ENCODE measurements at places on chromosomes 2 and 18.
A peak's percentile ranks its signal among the peaks of the same experiment; 100 is the strongest.

- no peak for DNase-seq
These were observed 139.8 kb downstream of the LTBP1 start for GRCh38 chr2:33086400-33087015.

DNA sequence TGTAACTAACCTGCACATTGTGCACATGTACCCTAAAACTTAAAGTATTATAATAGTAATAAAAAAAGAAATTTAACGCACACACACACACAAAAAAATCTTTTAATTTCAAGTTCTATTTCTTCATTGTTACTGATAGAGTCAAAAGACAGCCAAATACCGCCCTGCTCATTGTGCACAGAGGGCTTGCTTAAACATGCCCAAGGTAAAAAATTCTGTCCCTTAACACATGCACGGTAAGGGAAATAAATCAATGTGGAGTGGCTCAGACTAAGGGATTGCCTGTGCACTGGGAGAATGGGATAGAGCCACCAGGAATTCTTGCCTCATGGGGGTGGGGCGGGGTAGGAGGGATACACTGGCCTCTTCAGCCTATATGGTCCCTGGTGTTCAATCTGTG lies 468.0 kb downstream of the NUP35 start:
- no peak for DNase-seq

- no peak for DNase-seq
These were observed 5.3 kb downstream of the MLPH start for GRCh38 chr2:237492137-237492890.

GRCh38 chr2:73933194-73933593 lies 6.5 kb downstream of the DGUOK start:
- no peak for DNase-seq

GRCh38 chr2:136375017-136375901 lies 257.3 kb upstream of the CXCR4 start:
- no peak for DNase-seq

DNA sequence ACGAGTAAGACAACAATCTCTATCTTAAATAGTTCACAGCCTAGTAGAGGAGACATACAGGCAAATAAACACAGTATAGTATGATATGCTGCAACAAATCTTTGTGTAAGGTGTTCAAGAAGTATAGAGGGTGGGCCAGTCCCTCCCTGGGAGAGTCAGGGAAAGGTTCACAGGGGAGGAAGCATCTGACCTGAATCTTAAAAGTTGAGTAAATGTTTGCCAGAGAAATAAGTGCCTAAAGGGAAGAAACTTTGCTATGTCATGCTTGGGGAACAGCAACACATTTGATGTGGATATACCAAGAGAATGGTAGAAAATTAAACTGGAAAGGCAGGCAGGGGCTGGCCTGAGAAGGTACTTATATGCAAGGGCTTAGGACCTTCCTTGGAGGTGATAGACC lies 125.7 kb upstream of the CYP26B1 start:
- no peak for DNase-seq

GRCh38 chr2:29016504-29016903 lies 35.4 kb downstream of the TOGARAM2 start:
- DNase-seq: no peak

DNA sequence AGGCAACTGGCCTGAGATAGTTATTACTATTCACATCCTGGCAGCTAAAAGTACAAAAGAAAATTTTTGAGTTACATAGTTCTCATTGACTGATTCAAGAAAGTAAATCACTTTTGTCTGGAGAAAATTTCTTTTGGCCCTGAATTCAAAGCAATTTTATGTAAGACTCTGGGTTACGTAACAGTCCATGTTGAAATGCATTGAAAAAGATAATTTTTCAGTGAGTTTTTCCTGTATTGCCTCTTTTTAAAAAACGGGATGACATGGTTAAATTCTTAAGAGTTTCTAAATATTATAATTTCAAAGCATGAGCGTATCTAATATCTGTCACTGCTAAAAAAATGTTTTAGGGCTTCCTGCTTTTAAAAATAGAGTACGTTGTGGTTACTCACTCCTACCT lies 72.7 kb downstream of the ANKRD12 start:
- no peak for DNase-seq

- peak; percentile 36 for DNase-seq
These were observed 66.3 kb downstream of the RRM2 start for GRCh38 chr2:10188729-10189305.

- no peak for DNase-seq
These were observed 43.6 kb upstream of the IHH start for GRCh38 chr2:219104107-219105035.

GRCh38 chr18:12882453-12883371 lies 1.3 kb downstream of the PTPN2 start:
- no peak for DNase-seq

DNA sequence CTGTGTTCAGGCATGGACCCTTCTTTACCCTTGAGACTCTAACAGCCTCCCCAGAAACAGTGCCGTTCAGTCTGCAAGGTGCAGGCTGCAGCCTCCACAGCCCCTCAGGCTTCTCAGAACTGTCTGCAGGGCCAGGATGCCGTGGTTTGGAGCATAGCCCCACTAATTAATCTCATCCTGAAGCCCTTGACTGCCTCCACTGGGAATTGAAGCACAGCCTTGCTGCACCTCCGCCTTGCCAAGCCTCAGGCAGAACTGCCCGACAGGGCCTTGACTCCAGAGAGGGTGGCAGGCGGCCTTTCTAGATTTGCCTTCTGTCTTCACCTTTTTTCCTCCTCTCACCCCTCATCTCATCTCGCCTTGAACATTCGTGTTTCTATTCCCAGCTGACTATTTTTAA lies 119.8 kb downstream of the NRP2 start:
- DNase-seq: no peak

DNA sequence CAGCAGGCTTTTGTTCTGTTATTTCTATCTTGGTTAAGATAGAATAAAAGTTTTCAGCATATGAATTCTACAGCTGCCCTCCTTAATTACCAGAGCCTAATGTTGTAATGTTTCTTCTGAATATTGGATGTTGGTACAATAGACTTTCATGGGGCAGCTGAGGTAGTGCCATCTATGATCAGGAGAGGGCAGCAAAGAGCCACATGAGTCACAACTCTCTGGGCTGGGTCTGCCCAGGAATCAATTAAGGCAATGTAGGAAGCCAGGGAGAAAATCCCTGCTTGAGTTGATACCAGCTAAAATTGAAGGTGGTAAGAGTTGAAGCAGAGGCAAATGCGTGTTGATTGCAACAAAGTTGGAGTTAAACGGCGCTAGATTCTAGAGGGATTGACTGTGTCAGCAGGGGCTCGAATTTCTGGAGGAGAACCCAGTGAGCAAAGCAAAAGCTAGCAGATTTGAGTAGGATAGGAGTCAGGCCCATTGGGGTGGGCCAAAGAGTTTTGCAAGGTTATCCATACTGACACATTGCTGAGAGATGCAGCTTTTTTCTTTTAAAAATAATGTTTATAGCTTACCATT lies 10.6 kb upstream of the MC5R start:
- DNase-seq: no peak

DNA sequence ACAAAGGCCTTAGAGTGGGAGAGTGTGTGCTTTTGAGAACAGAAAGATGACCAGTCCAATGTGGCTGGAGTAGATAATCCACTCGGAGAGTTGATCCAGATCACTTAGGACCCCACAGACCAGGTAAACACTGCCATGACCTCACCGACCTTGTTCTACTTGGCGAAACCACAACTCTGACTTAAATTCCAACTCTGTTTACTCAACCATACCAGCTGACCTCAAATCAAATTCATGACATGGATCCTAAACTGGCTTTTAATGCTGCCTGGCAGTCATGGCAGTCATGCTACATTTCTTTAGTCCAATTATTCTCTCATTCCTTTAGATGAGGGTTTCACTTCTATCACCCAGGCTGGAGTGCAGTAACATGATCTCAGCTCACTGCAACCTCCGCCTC lies 347.1 kb upstream of the FAM98A start:
- DNase-seq: no peak

DNA sequence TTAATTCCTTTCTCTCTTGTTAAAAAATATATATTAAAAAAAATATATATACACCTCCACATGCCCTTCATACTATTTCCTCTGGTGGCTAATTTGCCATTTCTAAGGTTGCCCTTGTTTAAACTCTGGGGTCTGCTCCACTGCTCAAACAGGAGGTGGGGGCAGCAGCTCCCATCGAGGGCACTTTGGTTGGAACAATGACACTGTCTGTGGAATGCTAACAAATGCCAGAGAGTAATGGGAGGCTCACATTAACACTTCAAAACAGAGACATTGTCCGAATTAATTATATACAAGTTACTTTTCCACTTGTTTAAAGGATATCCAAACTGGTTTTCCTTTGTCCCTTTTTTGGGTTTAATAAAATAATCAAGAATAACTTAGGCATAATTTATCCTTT lies 58.8 kb upstream of the CD302 start:
- no peak for DNase-seq
